NCI-H69 (cell line): ENCODE measurements at places on chromosomes 2 and 18.
A peak's percentile ranks its signal among the peaks of the same experiment; 100 is the strongest.

DNA sequence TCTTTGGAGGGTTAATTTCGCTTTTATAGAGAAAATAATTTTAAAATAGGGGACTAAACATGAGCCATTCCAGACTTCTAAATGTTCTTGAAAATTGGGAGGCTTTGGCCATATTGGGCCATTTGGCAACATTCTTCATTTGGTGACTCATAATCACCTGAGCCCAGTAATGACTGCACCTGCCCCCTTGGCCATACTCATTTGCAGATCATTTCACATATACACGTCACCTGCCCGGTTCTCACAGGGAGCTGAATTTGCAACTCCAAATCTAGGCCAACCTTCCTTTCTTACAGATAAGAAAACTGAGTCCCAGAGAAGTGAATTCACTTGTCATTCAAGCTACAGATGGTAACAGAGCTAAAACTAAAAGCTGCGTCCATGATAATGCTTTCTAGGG is 289.7 kb downstream of the EPHA4 start:
- peak; percentile 61 for DNase-seq

GRCh38 chr2:15892151-15892880 is 48.0 kb upstream of the MYCN start:
- no peak for DNase-seq

DNA sequence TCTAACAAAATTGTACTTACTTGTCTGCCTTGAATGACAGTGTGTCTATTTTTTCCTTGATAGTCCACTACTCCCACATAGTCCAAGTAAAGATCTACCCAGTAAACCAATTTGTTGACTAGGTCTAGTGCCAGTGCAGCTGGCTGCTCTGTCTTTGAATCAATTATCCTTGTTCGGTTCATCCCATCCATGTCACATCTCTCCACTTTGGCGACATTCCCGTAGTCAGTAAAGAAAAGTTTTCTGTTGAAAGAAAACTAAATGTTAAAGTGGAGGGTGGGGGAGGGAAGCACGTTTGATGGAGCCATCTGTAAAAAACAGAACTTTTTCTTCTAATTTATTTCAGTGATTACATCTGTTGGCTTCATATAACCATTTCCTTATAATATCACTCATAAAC is 1068.8 kb downstream of the LRP1B start:
- DNase-seq = no peak

DNA sequence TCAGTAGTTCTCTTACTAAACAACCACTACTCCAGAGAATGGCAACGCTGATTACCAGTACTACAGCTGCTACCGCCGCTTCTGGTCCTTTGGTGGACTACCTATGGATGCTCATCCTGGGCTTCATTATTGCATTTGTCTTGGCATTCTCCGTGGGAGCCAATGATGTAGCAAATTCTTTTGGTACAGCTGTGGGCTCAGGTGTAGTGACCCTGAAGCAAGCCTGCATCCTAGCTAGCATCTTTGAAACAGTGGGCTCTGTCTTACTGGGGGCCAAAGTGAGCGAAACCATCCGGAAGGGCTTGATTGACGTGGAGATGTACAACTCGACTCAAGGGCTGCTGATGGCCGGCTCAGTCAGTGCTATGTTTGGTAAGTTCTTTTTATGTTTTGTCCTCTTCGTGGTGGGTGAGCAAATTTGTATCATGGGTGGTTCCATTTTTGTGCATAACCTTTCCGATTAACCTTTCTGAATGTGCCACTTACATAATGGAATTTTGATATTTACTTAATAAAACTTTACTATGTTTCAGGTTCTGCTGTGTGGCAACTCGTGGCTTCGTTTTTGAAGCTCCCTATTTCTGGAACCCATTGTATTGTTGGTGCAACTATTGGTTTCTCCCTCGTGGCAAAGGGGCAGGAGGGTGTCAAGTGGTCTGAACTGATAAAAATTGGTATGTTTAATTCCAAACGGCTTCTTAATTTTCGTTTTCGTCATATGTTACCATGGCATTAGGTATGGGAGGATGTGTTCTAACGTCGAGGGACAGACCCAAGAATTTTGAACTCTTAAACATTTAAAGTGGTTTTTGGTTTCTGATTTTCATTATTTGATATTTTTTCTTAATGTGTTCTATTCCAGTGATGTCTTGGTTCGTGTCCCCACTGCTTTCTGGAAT is 1.3 kb downstream of the SLC20A1 start:
- peak; percentile 55 for DNase-seq
